Activated CD4-positive, alpha-beta memory T cell treated with anti-CD3 and anti-CD28 coated beads for 36 hours (primary cell): ENCODE measurements at places on chromosomes 11 and 22. TPM values are rescaled to one million over a fixed set of nuclear protein-coding genes. Genes with fewer than 3 reads are reported as not detected.

KCTD17 gene
- total RNA-seq: 47.3 TPM

IGSF9B gene
- total RNA-seq: 30.3 TPM

GRCh38 chr11:73420136-73420535 is 43.9 kb downstream of the RELT start:
- H3K36me3 ChIP-seq: peaks cover 11% of the 10 kb centered on the region
- no peaks in the 10 kb centered on the region for H3K27me3 ChIP-seq
- no peak overlapping the region for H3K27ac ChIP-seq

DNA sequence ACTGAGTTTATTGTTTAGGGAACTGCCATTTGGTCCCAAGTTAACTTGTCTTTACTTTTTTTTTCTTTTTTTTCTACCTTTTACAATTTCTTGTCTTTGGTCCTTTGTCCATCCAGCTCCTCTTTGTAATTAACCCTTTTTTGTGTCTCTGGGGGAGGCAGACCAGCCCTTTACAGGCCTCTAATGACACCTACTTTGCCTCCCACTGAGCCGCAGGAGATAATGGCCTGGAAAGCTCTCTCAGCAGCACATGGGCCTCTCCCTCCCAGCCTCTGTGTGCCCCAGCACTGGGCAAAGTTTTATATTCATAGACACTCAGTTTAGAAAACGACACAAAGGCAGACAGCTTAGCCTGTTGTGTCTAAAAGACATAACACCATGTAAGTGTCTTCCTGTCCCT is 480.4 kb downstream of the SOX6 start:
- no peak for DNase-seq
- no peak overlapping the region for H3K4me3 ChIP-seq
- H3K4me1 ChIP-seq: no peaks in the 10 kb centered on the region
- no peaks in the 10 kb centered on the region for H3K36me3 ChIP-seq
- no peak overlapping the region for H3K27ac ChIP-seq
- peaks cover 2% of the 10 kb centered on the region for H3K27me3 ChIP-seq

- H3K27ac ChIP-seq: no peak overlapping the region
- H3K4me1 ChIP-seq: no peaks in the 10 kb centered on the region
- no peaks in the 10 kb centered on the region for H3K36me3 ChIP-seq
- no peak for DNase-seq
- H3K4me3 ChIP-seq: no peak overlapping the region
These were observed 61.3 kb downstream of the RTL6 start for GRCh38 chr22:44436736-44437135.

- DNase-seq: peak; percentile 32
- no peaks in the 10 kb centered on the region for H3K36me3 ChIP-seq
- no peaks in the 10 kb centered on the region for H3K27me3 ChIP-seq
- peak overlapping the region; percentile 61 for H3K27ac ChIP-seq
These were observed 69.7 kb upstream of the BMAL1 start for GRCh38 chr11:13207665-13208594.
